ENCODE measurements at places on chromosomes 11 and 22.

DNA sequence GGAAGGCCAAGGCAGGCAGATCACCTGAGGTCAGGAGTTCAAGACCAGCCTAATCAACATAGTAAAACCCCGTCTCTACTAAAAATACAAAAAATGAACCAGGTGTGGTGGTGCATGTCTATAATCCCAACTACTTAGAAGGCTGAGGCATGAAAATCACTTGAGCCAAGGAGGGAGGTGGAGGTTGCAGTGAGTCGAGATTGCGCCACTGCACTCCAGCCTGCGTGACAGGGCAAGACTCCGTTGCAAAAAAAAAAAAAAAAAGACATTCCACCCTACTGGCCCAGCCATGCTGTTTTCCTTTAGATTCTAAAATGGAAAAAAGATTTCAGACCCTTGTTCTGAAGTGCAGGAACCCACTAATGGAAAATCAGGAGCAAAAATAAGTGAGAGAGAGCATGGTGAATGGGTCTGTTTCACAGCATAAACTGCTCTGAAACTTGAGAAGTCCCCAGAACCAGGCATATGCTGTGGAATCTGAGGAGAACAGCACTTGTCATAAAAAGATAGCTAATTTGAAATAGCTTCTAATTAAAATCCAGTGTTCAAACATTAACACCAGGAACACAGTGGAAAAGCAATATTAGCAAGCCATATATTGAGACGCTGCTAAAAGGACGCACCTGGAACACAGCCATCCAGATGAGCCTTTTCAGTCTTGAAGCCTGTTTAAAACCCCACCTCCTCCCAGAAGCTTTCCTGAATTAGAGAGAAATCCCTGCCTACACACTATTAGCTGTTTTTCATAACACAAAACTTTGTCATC, 66.3 kb upstream of the CHRM4 start:
- no peak for DNase-seq

- DNase-seq = no peak
Measured at GRCh38 chr22:42018224-42018623, 19.6 kb downstream of the WBP2NL start.

GRCh38 chr11:43359422-43359818, 700 bp downstream of the TTC17 start:
- peak; percentile 32 for DNase-seq

DNA sequence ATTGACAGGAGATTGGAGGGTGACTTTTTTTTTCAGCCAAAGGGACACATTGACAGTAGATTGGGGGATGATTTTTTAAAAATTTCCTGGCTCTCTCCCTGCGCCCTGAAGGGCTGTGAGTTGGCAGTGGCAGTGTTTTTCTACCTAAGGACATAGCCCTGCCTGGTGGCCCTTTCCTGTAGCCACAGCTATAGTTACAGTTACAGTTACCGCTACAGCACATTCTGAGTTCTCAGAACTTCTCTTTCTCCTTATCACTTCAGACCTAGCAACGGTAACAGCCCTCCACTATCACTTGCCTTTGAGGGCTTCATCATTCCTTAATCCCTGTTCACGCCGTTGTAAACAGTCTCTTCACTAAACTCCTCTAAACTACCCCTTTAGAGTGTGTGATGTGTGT, 684 bp downstream of the MRGPRX2 start:
- DNase-seq = no peak

- DNase-seq = no peak
Measured at GRCh38 chr11:47413908-47414684, 5.7 kb downstream of the SLC39A13 start.

DNA sequence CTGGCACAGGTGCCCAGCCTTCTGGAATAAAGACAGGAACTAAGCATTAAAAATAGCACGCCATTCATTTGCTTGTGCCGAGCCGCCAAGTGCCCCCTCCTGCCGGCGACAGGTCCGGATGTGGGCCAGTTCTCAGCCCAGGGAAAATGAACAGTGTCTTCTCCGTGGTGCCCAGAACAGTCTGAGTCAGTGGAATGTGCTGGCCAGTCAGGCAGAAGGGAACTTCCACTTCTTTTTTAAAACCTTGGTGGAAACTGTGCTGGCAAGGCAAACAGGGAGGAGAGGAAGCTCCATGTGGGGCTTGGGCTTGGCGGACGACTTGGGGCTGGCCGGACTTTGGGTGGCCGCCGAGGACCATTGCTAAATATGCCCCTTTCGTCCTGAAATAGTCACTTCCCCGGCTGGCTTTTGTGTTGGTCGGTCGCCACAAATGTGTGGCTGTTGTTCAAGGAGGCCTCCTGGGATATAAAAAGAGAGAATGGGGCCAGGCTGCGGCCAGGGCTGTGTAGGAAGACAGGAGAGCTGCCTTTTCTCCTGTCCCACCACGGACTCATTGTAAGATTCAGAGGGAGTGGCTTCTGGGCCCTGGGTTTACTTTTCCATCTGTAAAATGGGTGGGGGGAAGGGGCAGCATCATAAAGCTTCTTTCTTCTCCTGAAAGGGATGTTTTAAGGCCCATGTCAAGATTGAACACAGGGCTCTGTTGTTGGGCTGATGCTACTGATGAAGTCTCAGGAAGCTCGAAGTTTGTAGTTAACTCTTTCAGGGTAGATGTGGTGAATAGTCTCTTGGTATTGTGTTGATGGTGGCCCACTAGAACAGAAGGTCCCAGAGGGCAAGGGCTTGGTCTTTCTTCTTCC, 101.0 kb downstream of the PTPRJ start:
- DNase-seq = peak; percentile 53

Measured in kidney capillary endothelial cell (primary cell).